ENCODE measurements at places on chromosomes 6 and 20.

DNA sequence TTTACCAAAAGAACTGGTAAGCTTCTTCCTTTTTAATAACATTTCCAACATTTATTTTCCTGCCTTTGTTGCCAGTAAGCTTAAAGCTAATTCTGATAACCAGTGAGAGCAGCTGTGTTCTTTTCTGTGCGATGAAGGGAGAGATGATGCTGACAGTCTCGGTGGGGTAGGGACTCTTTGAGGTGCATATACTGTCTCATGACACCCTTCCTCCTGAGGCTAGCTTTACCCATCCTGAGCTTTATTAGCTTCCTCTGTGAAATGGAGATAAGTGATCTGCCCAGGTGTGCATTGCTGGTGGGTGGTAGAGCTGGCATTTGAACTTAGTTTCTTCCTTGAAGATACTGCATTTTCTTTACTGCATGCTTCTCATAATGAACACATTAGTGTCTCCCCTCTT lies 92.5 kb downstream of the LRRC1 start:
- DNase-seq = no peak

DNA sequence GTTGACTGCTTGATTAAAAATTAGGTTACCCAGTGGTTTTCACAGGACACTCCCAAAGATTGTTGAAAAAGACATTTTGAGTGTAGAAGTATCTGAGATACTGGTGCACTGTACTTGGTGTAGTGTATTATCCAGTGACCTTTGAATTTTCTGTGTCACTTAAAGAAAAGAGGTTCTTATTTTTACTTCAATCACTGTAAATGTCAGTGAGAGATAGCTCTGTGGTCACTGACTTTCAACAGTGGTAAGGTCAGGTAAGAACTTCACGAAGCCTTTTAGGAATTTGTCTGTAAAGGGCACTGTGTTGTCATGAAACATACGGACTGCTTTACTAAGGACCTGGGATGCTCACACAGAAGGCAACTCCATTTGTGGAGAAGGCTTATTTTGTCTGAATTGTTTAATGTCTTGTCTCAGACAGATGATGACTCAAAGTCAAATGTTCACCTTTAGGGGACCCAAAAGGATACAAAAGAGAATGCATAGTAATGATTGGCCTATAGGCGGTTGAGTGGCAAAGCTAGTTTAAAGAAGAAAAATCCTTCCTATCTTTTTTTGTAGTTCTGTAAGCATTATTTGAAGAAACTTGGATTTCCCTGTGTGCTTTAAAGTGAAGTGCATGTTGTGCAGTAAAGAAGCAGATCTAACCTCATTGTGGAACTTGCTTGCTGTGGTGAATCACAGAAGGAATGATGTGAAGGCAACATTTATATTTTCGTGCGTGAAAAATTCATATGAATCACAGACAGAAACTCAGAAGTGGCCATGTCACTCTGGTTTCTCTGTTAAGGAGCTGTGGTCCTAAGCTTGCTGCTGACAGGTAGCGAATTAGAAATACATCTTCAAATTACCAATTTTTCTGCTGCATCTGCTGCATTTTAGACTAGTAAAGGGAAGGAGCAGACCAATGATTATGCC lies 47.3 kb downstream of the ZFAND3 start:
- DNase-seq = no peak

DNA sequence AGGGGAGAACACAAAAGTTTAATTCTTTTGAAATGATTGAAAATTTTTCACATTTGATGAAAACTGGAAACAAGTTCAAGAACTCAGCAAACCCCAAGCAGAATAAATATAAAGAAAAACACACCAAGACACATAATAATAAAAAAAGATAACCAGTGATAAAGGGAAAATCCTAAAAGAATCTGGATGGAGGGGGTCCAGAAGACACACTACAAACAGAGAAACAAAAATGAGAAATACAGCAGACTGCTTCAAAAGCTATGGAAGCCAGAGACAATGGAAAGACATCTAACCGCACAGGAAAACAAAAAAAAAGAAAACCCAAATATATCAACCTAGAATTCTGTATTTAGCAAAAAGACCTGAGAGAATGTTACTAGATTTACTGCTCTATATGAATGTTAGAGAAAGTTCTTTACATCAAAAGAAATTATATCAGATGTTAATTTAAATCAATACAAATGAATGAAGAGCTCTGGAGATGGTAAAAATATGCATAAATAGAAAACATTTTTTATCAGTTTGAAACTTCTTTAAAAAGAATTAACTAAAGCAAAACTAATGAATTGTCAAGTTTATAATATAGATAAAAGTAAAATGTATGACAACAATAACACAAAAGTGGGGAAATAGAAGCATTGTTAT lies 310.7 kb upstream of the PREP start:
- DNase-seq = no peak

DNA sequence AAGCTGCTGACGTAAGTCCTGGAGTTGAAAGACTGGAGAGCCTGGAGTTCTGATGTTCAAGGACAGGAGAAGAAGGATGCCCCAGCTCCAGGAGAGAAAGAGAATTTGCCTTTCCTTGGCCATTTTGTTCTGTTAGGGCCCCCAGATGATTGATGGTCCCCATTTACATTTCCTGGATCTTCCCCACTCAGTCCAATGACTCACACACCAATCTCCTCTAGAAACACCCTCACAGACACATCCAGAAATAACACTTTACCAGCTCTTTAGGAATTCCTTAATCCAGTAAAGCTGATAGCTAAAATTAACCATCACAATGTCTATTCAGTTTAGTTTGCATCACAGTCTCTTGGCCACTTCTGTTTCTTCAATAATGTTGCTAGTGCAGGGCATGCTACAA lies 260.2 kb upstream of the IRAK1BP1 start:
- DNase-seq = no peak

Data from BE2C (cell line).